Chondrocyte (in vitro differentiated cells): ENCODE measurements at places on chromosomes 13 and 19. TPM values are rescaled to one million over a fixed set of nuclear protein-coding genes. Genes with fewer than 3 reads are reported as not detected.

DNA sequence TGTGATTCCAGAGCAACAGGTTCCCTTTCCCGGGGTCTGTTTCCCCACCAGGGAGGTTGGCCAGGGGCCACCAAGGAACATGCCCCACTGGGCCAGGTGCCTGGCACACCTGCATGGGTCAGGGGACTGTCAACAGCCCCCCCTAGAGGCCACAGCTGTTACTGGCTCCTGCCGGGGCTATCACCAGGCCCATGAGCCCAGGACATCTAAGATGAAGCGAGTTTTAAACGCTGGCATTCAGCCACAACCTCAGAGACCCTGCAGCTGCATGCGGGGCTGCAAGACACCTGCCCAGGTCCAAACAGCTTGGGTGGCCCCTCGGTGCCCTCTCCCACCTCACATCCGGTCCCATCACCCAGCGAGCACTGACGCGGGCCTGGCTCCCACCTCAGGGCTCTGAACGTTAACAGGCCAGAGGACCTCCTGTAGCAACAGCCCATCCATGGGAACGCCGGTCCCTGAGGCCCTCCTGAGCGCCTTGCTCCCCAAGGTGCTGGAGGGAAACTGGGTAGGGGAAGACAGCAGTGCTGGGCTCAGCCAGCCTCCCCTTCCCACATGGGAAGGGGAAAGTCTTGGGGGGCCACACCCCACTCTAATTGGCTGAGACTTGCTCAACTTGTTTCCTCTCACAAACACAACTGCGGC lies 12.0 kb downstream of the KHSRP start:
- no peak for DNase-seq

GRCh38 chr19:50333737-50334617 lies 4.8 kb upstream of the KCNC3 start:
- peak; percentile 87 for DNase-seq

DNA sequence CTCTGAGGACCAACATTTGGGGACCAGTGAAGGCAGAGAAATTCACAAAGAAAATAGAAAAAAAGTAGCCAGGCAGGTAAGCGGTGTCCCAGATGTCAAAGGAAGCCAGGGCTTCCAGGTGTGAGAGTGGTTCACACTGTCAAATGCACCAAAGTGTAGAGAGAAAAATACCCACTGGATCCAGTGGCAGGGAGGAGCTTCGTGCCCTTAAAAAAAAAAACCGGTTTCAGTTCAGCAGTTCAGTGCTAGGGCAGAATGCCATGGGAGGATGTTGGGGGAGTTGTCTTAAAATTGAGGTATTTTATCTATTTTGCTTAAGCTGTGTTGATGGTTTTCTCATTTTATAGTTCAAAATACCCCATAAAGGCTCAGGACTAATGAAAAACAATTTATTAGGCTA lies 47.8 kb upstream of the C1QTNF9 start:
- no peak for DNase-seq

- DNase-seq, result no peak
Observed at GRCh38 chr13:90696656-90697055, 650.8 kb upstream of the MIR17HG start.

GRCh38 chr19:28074773-28075172 lies 1138.2 kb downstream of the UQCRFS1 start:
- no peak for DNase-seq

GRCh38 chr13:104389691-104390090 lies 1323.5 kb upstream of the SLC10A2 start:
- no peak for DNase-seq

The MATK gene
- total RNA-seq, result not detected in 3 replicates

The CD33 gene
- total RNA-seq, result not detected in 3 replicates

The ZNF823 gene
- total RNA-seq, result 3.7 to 5.5 TPM (median 3.8 TPM) in 3 replicates

The VN1R2 gene
- not detected in 3 replicates for total RNA-seq

The PTH2 gene
- total RNA-seq, result not detected in 3 replicates
